D721Med (cell line): ENCODE measurements at places on chromosomes 3 and 15.

GRCh38 chr15:70757627-70758026 lies 5.7 kb downstream of the UACA start:
- DNase-seq: no peak

- no peak for DNase-seq
These were observed 47.4 kb downstream of the CCR4 start for GRCh38 chr3:32998631-32999451.

DNA sequence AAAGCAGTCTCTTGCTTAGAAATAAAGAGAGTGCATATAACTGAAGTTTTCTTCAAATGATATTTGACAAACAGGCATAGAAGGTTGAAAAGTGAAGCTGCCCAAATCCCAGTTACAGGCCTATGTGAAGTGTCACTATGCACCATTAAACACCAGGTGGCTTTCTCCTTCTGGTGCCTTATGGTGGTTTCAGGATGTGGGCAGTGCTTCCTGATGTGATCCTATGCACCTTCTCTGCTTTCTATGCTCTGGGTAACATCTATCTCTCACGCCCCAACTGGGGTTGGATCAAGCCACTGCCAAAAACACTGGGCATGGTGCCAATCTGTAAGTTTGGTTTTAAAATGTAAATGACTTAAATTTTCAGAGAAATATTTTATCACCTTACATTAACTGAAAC lies 744.7 kb downstream of the TUSC7 start:
- DNase-seq: no peak

DNA sequence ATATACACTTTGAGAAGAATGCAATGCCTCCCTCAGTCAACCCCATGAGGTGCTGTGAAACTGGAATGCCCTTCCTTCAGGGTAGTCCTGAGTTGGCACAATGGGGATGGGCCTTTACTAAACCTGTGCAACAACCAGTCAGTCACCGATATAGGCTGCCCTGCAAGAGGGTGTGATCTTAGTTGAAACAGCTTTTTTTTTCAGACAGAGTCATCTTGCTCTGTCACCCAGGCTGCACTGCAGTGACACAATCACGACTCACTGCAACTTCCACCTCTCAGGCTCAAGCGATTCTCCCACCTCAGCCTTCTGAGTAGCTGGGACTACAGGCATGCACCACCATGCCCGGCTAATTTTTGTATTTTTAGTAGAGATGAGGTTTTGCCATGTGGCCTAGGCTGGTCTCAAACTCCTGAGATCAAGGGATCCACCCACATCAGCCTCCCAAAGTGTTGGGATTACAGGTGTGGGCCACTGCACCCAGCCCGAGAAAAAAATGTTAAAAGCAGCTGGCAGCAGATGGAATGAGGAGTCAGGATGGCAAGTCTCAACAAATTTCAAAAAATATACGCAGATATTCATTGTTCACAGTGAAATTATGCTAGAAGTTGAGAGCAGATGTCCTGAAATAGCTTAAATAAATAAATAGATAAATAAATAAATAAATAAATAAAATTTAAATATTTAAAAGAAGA lies 31.8 kb downstream of the MYO5A start:
- DNase-seq: no peak

DNA sequence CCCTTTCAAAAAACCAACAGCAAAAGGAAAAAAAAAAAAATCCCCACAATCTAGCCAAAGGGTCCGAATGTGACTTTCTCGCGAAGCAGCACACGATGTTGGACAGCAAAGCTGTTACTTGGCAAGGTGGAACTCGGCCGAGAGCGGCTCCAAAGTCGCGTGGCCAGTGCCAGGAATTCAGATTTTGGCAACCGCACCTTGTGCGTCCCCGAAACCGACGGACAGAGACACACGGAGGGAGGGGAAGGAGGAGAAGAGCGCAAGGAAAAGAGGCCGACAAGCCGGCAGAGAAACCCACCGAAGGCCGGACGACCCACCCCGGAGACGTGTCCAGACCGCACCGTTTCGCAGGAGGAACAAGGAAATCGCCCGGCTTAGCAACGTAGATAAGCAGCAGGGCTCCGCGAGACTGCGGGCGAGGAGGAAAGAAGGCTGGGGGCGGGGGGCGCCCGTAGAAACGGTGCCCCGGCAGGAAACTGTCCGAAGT lies 517.3 kb downstream of the MECOM start:
- no peak for DNase-seq

- DNase-seq: no peak
These were observed 255.4 kb downstream of the ARPP21 start for GRCh38 chr3:35894735-35895134.

- DNase-seq: no peak
These were observed 38.4 kb downstream of the KCNAB1 start for GRCh38 chr3:156158656-156159295.
